ENCODE measurements at places on chromosomes 2 and 18.

GRCh38 chr2:102975996-102976975 is 214.5 kb downstream of the TMEM182 start:
- DNase-seq: peak; percentile 34

DNA sequence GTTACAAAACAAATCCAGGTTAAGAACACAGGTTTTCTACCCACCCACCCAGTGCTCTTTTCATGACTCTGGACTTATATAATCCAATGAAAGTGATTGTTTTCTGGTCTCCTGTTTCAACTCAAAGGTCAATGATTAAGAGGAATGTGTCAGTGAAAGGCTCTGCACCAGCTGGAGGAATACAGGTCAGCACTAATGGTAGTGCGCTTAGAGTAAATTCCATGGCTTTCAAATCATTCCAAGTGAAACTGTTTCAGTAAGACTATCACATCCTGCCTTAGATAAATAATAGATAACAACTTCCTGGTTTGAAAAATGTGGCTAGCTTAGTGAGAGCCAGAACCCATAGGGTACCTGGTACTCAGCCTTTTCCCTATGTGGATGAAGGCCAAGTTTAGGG is 47.8 kb downstream of the SLC9A4 start:
- no peak for DNase-seq

DNA sequence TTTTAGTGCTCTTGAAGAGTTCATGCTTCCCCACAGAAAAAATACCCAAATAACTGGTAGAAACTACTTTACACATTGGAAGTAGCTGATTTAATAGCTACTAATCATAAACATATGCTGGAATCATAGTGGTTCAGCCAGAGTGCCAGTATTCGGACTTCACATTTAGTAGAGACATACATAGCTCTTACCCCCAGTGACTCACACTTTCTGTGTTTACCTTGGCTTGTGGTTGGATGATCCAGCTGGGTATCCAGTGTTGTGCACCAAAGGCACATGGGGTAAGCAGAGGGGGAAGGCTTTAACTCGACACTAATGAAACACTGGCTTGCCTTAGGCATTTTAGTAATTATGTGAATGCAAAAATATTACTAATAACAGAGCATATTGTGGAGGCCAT is 18.1 kb downstream of the ARHGAP28 start:
- no peak for DNase-seq

GRCh38 chr2:37376421-37377186 is 32.2 kb downstream of the QPCT start:
- DNase-seq: no peak

DNA sequence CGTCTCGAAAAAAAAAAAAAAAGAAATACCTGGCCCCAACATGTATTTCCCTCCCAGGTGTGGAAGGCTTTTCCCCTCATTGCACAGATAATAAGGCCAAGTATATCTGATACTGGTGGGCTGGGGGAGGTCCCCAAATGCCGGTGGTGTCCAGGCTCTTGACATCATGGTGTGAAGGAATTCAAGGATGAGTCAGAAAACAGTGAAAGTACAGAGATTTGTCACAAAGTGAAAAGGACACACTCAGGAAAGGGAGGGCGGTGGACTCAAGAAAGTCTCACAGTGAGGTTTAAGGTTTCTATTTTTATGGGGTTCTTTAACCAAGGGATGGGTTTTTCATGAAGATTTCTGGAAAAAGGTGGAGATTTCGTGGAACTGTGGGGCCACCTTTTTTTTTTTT is 37.8 kb upstream of the FZD5 start:
- DNase-seq: no peak

GRCh38 chr18:3083766-3084165 is 70.8 kb upstream of the LPIN2 start:
- DNase-seq: no peak

DNA sequence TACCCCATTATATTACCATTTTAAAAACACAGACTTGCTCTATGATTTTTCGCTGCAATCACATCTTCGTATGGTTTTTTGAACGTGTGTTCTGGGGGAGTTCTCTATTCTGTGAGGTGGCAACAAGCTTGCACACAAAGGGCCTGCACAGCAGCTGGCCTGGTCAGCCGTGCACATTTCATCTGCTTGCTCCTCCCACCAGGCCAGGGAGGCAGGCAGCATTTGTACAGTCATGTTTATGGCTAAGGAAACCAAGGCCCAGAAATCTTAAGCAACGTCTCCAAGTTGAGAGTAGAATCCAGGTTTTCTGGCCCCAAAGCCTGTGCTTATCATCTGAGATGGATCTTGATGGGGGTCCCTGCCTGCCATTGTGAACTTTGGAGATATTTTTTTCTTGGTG is 106.4 kb upstream of the SMIM21 start:
- DNase-seq: no peak

DNA sequence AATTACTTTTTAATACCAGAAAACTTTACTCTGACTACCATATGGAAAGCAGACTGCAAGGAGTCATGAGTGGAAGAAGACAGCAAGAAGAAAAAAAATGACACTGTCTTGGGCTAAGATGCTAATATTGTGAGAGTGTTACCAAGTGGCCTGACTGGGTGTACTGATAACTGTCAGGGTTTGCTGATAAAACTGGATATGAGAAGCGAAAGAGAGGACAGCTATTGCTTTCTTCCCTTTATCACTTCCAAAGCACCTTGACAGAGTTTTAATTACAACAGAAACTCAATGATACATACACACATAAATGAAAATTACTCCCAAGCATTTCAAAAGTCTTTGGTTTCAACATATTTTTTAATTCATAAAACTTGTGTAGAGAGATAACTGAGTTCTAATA is 368.5 kb downstream of the ZEB2 start:
- DNase-seq: no peak

GRCh38 chr2:165868211-165868610 is 74.2 kb upstream of the GALNT3 start:
- no peak for DNase-seq
